Central memory CD8-positive, alpha-beta T cell (primary cell): ENCODE measurements at places on chromosomes 2 and 18.

GRCh38 chr2:60312618-60313017, 240.8 kb downstream of the BCL11A start:
- DNase-seq, result no peak

DNA sequence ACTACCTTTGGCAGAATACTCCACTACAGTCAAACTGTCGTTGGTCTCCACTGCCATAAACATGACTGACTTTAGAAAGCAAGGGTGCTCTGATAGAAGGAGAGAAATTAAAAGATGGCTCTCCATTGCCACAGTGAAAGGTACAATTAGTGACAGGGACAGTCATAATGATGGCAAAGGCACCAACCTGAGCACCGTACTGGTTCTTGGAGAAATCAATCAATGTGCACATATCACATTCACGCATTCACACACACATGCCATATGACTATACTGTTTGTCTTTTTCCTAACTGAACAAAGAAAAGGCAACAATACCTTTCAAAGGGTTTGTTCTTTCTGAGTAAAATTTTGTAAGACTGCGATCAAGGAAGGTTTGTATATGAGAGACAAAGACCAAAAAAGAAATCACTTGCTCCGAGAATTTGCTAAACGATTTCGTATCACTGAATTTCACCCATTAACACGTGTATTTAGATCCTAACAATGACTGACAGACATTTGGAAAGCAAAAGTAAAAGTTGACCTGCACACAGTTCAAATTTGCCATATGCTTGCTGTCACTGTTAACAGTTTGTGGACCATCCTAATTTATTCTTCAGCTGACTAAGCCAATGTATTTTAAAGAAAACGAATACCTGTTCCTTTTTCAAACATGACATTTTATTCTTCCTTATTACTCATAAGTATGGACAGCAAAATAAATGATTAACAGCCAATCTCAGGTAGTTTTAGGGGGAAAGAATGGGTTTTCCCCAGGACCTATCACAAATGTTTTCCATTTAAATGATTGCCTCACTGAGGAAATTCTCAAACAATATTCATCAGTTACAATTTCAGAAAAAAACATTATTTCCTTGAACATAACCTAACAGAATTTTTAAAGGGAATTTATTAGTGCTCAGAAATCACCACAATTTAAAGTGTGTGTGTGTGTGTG, 644.4 kb downstream of the ZEB2 start:
- no peak for DNase-seq

- no peak for DNase-seq
Observed at GRCh38 chr2:156883804-156884203, 373.7 kb upstream of the GALNT5 start.

DNA sequence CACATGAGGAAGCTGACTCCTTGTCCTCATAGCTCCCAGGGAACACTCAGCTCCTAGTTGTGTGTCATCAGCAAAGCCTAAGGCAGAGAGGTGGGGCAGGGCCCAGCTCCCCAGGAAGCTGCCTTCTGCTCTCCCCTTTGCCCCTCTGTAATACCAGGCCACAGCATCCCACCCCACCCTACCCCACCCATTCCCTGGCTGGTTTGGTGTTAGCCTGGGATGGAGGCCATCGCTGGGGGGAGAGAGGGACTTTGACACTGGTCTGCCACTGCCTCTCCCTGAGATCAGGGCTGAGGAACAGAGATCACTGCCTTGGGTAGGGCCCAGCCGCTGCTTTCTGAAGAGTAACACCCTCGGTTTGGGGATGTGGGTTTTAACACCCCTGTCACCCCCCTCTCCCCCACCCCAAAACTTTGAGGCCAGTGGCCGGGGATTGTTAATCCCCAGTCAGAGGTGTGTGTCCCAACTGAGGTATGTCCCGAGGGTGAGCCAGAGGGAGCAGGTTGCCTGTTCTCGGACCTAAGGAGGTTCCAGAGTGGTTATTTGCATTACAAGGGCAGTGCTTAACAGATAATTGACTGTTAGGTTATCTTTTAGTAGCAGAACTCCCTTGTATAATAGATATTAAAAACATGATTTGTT, 41.4 kb downstream of the TET3 start:
- no peak for DNase-seq

DNA sequence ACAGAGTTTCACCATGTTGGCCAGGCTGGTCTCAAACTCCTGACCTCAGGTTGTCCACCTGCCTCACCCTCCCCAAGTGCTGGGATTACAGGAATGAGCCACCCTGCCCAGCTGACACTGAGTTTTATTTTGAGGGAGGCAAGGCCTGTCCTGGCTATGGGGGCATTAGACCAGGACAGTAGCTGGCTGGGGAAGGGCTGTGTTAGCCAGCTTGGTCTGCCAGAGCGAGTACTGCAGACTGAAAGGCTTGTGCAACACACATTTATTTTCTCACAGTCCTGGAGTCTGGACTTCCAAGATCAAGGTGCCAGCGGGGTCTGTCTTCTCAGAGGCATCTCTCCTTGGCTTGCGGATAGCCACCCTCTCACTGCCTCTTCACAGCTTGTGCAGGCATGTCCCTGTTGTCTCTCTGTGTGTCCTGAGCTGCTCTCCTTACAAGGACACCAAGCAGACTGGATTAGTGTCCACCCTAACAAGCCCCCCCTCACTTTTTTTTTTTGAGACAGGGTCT, 59.4 kb upstream of the HAAO start:
- DNase-seq, result no peak

DNA sequence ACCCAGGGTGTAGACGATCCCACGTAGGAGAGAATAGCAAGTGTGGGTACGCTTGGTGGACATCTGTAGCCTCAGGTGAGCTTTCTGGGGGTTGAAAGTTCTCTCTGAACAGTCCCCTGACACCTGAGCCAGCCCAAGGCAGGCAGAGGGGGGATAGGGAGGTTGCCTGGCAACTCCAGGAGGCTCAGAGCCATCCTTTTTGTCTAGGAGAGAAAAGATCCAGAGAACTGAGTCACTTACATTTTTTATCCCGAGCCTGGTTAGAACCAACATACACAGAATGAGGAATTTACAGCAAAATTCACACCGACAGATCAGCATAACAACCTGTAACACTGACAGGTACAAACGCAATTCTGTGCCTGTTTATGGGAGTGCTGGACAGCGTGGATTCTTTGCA, 113.2 kb downstream of the SH3BP4 start:
- no peak for DNase-seq

DNA sequence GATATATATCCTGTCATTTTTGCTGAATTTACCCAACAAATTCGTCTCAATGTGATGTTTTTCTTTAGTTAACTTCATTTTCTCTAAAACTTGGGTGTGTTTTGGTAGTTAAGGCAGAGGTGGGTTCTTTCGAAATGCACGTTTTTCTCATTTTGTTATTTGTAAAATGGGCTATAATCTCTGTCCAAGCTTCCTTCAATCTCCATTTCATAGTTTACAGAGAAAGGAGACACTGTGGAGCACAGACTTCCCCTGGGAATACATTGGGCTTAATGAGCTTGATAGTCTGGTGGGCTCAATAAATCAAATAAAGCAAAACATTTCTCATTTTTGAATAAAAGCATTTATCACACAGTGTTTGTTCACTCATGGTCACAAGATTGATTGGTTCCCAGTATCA, 145.1 kb downstream of the AGPS start:
- DNase-seq, result no peak

- DNase-seq, result no peak
Observed at GRCh38 chr18:68417826-68418225, 297.1 kb downstream of the TMX3 start.

- no peak for DNase-seq
Observed at GRCh38 chr2:181348107-181348837, 108.9 kb upstream of the ITGA4 start.

- no peak for DNase-seq
Observed at GRCh38 chr2:109410039-109410815, 203.5 kb downstream of the SEPTIN10 start.

- DNase-seq, result no peak
Observed at GRCh38 chr2:239589270-239589825, 188.5 kb upstream of the HDAC4 start.

DNA sequence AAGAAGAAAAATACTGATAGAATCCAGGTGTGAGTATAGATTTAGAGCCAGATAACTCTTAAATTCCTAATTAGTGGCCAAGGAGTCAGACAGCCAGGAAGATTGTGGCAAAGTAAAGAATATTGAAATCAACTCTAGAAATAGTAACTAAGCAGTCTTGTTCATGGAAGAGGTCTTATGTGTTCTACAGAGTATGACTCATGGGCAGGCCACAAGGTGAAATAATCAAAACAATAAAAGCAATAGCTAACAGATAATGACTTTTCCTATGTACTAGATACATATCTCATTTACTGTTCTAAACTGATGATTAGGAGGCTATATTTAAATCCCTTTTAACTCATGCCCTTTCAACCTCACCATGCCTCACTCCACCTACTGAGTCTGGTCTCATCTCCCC, 227.4 kb upstream of the COL3A1 start:
- DNase-seq, result no peak

- DNase-seq, result no peak
Observed at GRCh38 chr2:147311058-147311430, 533.8 kb upstream of the ACVR2A start.

GRCh38 chr18:59124370-59124704, 15.3 kb upstream of the SEC11C start:
- no peak for DNase-seq

DNA sequence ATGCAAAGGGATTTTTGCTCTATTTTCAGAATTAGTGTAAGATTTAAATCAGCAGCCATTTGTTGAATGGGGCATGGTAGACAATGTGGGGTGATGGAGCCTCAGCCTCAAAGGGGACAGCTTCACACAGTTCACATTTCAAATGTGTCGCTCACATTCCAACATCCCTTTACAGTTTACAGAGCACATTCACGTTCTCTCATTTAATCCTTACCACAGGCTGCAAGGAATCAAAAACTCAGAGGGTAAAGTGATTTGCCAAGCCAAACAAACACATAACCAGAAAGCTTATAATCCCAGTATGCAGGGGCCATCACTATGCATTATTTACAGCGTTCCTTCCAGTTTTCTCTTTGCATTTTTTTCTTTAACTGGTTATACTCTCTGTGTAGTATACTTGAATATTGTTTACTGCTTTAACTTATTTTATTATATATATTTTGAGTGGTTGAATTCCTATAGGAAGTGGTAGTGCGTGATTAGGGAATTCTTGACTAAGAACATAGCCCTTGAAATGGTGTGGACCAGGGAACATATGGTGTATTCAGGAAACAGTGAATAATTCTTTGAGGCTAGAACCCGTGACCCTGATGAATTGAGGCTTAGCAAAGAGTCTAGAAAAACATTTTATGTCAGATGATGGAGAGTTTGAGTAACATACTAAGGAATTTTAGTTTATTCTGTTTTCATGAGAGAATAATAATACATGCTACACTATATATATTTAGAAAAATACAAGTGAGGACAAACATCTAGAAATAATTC, 18.1 kb upstream of the TAF1B start:
- no peak for DNase-seq

- DNase-seq, result no peak
Observed at GRCh38 chr2:55595536-55595935, 21.9 kb downstream of the PPP4R3B start.

DNA sequence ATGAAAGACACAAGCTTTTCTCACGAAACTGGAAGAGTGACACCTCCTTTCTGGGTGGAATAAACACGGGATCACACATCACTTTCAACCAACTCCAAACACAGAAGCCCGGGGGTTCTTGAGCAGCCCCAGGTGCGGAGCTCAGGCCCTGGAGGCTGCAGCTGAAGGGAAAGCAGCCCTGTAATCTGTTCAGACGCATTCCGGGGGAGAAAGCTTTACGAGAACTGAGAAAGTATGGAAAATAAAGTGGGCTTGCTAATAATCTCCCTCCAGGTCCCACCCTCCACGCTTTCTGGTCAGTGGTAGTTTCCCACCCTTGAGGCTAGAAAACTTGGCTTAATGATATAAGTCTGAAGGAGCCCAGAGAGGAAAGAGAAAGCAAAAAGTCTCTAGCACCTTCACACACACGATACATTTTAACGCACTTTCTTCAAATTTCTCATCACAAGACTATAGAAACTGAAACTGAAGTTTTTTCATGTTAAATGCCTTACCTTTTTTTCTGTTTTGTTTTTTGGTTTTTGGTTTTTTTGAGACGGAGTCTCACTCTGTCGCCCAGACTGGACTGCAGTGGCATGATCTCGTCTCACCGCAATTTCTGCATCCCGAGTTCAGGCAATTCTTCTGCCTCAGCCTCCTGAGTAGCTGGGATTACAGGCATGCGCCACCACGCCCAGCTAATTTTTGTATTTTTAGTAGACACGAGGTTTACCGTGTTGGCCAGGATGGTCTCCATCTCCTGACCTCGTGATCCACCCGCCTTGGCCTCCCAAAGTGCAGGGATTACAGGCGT, 141.3 kb downstream of the AFF3 start:
- no peak for DNase-seq

DNA sequence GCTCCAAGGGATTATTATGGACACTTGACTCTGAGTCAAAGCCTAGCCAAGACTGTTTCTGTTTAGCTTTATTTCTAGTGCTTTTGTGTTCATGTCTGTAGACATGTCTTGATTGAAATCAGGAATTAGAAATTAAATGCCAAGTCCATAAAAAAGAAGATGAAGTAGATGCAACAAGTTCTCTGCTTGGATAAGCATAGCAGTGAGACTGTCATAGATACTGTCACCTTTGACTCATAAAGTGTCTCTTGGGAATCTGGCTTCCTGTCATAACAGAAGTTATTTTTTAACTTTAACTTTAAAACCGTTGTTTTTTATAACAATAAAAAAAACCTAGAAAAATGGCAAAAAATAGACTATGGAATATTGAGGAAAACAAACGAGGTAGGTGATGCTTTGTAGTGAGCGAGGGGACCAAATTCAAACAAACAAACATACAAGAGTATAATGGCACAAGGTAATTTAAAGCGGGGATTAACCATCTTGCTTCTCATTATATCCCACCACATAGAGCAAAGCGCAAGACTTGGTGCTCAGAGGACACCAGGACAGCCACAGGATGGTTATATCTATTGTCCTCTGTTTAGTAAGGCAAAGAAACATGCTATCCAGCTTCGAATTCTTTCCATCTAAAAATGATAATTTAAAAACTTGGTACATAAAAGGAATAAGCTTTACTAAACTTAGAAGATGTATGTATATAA, 64.6 kb downstream of the CD226 start:
- no peak for DNase-seq

GRCh38 chr2:120937686-120938044, 202.0 kb downstream of the GLI2 start:
- DNase-seq, result no peak

- DNase-seq, result no peak
Observed at GRCh38 chr18:29652797-29653196, 1389.7 kb downstream of the DSC3 start.

- DNase-seq, result no peak
Observed at GRCh38 chr2:233758849-233759248, 1.2 kb upstream of the UGT1A1 start.

DNA sequence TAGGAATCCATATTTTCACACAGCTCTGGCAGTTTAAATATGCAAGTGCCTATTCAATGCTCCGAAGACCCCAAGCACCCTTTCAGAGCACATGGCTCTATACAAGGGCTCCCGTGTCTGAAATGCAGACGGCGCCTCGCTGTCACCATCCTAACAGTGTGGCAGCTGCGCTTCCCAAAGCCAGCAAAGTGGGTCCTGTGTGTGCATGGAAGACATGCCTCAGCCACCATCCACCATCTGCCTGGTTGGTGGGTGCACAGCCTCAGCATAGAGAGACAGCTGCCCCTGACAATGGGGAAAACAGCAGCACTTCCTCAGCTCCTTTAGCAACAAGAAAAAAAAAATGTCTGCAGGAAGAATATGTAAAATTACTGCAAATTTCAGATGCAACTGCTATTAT, 218.1 kb downstream of the SP3 start:
- DNase-seq, result no peak

- no peak for DNase-seq
Observed at GRCh38 chr2:18319987-18320386, 240.5 kb downstream of the RDH14 start.
